ENCODE measurements at places on chromosomes 12 and 14.

DNA sequence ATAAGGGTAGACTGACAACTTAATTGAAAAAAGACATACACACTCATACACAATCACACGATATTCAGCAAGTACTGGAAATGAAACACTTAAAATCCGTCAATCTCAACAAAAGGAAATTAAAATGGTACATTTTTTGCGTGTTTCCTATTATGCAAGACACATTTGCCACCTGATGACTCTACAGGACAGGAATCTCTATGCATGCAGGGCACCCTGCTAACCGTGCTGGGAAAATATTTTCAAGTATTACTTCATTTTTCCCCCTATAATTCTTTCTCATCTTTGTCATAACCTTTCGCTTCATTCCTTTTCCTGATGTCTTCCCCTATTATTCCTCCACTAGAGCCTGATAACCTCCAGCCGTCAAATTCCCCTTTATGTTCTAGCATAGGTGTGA is 150.2 kb downstream of the TMEM132D start:
- no peak for DNase-seq

DNA sequence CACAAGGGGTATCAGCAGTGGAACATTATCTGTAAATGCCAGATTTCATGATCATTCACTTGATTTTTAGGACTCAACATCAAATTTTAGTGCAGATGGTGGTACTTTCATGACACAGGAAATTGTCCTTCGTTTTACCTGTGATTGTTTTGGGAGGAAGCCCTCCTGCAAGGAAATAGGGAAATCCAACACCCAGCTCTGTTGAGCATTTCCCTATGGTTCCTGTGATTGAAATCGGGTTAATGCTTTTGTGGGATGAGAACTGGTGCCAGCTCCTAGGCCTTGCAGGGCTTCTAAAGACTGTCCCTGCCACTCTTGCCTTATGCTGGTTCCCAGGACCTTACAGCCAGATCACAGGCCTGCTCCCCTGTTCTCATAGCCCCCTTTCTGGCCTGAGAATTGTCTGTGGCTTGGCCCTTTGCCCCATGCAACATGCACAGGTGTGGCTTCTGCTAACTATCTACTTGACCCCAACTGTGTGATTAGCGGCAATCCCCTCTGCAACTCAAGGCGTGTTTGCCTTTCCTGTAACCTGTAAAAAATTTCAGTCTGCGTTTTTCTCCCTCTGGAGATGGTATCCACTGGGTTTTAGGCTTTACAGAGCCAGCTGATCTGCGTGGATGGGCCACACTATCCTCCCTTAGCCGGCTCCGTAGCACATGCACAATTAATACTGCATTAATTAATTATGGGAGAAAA is 112.5 kb downstream of the ETV6 start:
- no peak for DNase-seq

DNA sequence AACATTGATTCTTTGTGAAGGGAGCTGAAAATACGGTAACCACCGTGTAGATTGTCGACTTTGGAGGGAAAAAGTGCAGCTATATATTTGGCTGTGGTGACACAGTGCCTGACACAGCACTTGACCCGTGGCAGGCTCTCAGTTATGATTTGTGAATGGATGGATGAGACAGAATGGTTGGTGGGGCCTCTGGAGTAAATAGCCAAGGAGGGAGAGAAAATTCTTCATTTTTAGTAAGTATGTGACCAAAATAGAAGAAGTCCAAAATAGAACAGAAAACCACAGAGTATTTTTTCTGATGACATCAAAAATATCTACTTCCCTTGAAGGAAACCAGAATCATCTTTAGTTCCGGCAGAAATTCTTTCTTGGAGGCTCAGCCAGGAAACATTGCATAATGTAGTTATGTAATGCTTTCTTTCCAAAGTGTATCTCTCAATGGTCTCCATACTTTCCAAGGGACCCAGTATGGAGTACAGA is 82.0 kb upstream of the WSCD2 start:
- peak; percentile 5 for DNase-seq

DNA sequence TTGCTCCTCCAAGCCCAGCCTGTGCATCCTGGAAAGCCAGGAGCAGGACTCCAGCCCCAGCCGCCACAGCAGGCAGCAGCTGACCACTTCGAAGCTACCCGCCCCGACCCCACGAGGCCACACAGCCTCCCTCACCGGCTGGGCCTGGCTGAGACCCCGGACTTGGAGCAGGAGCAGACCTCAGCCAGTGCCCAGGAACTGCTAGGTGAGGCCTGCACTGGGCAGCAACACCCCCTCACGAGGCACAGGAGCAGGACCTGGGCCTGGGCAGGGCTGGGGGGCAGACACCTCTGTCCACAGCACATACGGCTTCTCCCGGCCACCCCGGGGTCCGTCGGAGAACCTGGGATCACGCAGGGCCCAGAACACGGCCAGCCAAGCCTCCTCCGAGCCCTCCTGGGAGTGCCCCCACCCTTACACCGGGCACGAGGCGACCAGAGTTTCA is 137.4 kb upstream of the C14orf180 start:
- no peak for DNase-seq

DNA sequence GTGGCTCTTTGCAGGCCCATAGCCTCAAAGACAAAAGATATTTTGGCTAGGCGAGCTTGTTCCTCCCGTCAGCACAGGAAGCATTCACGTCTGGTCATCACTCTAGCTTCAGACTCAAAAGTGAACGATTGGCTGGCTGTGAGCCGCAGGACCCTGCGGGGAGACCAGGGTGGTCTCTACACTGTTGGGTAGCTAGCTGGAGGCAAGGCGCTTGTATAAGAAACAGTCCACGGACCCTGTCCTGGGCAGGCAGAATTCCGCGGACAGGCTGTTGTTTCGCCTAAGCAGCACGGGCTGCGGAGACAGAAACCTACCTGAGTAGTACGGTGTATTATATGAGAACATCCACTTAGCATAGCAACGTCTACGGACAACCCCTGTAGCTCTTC is 29.6 kb downstream of the WBP11 start:
- no peak for DNase-seq

GRCh38 chr12:96213869-96214268 is 19.7 kb downstream of the ELK3 start:
- DNase-seq, result no peak

DNA sequence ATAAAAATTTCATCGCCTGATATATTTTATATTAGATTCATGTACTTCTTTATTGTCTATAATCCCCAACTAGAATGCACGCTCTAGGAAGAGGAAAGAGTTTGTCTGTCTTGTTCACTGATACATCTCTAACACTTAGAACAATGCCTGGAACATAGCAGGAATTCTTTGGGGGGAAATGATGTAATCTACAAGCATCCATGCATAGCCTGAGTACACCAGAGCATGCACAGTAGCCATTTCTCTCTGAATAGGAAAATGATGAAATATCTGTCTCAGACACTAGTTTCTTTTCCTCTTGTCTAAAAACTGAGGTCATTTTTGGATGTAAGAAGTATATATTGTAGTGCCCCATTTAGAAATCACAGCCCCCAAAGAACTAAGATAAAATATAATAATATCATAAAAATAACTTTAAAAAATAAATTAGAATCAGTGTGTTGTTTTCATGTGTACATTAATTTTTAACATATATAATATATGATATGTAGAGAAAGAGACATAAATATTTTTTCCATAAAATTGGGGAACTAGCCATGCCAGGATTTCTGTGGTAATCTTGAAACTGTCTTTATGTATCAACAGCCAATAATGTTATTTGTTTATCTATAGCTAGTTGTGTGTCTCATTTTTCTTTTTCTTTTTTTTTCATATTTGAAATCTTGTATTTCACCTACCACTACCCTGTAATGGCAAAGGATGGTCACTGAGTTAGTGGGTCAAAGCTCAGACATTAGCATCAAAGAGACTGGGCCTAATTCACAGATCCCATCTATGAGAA is 155.6 kb upstream of the TMCC3 start:
- DNase-seq, result peak; percentile 38

GRCh38 chr12:78430551-78430950 is 434.0 kb upstream of the SYT1 start:
- no peak for DNase-seq

DNA sequence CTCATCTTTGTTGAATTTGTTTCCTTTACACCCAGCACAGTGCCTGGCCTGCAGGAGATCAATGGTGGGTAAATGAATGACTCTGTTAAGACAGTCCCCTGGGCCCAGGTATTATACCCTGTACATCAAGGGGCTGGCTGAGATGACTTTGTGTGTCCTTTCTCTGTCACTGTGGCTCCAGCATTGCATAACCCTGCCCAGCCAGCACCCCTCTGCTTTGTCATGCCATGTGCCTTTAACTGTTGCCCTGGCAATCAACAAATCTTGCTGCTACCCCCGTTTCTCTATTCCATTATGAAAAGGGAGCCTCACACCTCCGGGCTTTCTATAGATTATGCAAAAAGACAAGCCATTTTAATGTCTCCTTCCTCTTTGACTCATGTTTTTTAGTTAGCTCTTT is 7.6 kb upstream of the FLVCR2 start:
- DNase-seq, result peak; percentile 67

DNA sequence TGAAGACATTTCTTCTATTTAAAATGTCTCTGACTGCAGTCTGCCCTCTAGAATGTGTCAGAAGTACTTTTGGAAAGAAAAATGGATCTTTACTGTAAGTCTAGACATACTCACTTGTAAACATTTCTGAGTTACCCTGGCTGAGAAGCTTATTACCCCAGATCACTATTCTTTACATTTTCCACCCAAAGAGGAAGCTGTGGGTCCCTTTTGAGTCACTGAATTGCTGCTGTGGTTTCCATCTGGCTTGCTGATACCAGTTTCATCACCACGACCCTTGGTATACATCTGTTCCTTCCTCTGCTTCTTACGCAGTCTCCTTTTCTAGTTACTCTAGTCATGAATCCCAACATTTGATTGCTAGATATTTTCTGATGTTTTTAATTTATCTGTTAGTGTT is 20.2 kb upstream of the CLEC4D start:
- peak; percentile 90 for DNase-seq

DNA sequence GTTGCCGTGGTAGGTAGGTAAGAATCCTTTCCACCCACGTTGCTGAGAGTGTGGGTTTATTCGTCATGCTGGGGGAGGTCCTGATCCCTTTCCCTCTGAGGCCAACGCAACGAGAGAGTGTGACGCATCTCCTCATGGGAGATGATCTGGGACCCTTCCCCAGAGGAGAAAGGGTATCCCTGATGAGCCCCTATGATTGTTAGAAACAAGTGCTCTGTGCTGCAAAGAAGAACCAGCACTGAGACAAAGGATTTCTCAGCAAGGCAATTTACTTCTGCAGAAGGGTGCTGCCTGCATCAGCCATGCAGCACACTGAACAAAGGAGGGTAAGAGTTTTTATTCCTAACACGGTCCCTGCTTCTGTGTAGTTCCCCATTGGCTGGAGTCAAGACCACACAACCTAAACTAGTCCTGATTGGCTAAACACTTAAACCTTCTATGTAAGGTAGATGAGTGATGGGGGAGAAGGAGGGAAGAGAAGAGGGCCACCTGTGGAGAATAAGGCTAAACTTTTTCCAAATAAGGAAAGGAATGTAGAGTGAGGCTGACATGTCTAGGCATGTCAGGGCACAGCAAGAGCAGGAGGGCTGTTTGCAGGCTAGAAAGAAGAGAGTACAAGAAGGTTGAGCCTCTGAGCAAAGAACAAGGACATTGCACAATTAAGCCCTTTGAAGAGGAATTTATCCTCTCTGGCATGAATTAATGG is 21.3 kb downstream of the CLEC2A start:
- DNase-seq, result no peak

DNA sequence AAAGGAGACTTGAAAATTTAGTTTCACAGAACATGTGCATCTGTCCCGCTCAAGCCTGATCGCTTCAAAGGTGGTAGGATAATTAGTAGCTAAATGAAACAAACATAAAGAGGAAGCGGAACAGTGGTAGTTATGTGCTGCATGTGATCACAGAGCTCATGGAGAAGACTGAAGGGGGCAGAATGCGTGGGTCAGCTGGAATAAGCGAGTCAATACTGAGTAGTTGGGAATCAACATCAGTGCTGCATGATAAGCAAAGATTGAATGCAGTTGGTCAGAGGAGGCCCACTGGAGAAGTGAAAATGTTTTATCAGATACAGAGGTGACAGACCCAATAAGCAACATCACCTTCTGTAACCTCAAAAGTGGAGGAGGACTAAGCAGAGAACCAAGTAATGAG is 95.1 kb upstream of the RFX4 start:
- DNase-seq, result no peak

- peak; percentile 98 for DNase-seq
Measured at GRCh38 chr14:68757618-68758081, 35.2 kb downstream of the ZFP36L1 start.

DNA sequence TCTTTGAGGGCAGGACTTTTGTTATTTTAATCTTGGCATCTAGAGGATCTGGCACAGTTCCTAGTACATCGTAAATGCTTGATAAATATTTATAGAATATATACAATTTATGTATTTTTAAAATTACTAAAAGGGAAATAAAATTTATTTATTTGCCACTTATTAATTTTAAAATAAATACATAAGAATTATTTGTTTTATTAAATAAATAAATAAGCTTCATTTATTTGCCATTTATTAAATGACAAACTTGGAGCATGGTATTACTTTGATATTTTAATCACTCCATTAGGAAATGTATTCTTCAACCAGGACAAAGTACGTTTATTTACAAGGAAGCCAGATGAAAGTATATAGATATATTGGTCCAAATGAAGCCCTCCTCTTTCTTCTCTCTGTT is 118.7 kb upstream of the LRIG3 start:
- DNase-seq, result no peak

DNA sequence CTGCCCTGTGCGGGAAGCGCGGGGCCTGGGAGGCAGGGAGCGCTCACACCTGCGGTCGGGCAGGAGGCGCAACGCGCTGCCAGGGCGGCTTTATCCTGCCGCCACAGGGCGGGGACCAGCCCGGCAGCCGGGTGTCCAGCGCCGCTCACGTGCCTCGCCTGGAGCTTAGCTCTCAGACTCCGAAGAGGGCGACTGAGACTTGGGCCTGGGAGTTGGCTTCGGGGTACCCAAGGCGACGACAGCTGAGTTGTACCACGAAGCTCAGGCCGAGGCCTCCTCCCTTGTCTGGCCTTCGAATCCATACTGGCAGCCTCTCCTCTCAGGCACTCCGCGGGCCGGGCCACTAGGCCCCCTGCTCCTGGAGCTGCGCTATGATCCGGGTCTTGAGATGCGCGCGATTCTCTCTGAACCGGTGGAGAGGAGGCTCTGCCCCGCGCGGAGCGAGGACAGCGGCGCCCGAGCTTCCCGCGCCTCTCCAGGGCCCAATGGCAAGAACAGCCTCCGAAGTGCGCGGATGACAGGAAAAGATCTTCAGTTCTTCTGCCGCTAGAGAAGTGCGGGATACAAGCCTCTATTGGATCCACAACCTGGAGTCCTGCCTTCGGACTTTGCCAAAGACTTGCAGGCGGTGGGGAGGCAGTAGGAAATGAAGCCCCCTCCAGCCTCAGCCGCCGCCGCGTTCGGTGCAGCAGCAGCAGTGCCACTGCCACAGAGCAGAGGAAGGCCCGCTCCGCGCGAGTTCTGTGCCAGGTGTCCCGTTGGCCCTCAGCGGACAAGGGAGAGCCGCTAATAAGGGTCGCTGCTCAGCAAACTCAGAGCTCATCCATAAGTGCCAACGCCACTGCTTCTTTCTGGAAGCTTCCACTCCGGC is 6.8 kb downstream of the SIX1 start:
- no peak for DNase-seq

DNA sequence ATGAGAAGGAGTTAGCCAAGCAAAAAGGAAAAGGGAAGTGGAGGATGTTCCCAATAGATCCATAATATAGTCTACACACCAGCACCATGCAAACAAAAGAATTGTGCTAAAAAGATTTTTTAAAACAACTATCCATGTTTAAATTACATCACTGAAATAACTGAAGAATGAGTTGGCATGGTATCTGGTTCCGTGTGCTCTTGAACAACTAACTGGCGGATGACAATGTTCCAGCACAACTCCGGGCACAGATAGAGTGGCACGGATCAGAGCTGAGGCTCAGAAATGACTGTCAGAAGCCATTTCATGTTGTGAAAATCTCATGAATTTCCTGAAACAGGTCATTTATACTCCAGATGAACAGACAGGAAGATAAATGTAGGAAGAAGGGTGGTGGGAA is 153.1 kb downstream of the HMGA2 start:
- no peak for DNase-seq
